ENCODE measurements at places on chromosomes 3 and 15.
A peak's percentile ranks its signal among the peaks of the same experiment; 100 is the strongest.

DNA sequence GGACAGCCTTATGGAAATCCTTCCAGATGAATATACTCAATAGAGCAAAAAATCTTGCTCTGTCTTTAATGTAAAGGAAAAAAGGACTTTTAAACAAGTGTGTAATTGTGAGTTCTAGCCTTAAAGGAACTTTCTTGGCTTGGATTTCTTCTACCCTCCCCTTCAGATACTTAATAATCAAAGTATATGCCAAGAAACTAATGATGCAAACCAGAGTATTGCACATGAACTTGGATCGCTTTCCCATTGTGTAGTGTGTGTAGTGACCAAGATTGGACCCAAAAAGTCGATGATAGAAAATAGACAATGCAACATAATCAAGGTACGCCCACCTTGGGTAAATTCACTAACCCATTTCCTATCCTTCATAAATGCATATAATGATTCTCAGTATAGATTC is 123.8 kb downstream of the TIGIT start:
- no peak overlapping the region for H3K4me3 ChIP-seq
- H3K27ac ChIP-seq = no peak overlapping the region
- 0 out of 2 replicates have a peak, but pooled peaks cover under 1% of the 10 kb centered on the region for H3K4me1 ChIP-seq
- no peaks in the 10 kb centered on the region for H3K36me3 ChIP-seq
- DNase-seq = no peak
- H3K27me3 ChIP-seq = no peaks in the 10 kb centered on the region

DNA sequence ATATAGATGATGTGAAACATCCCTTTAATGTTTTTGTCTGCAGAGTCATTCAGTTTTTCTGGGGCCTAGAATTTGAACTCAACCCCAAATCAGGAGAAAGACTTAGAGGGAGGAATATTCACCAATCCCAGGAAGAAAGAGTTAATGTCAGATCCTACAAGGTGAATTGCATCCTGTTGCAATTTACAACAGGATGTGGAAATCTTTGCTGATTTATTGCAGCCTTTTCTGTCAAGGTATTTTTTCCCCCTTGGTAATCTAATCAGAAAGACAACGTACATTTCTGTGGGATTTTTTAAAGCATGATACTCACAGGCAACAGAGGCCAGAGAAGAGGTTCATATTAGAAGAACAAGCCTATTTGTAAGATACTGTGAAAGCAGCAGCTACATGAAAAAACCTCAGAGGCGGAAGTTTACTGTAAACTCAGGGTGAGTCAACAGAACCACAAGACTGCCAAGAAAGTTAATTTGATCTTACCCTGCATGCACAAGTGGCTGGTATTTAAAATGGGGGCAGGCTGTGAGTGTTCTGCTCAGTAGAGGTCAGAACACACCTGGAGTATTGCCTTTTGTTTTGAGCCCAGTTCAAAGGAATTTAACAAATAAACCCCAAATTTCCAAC is 531.9 kb downstream of the AGBL1 start:
- no peak for DNase-seq
- no peaks in the 10 kb centered on the region for H3K27me3 ChIP-seq
- H3K4me1 ChIP-seq = no peaks in the 10 kb centered on the region
- no peak overlapping the region for H3K4me3 ChIP-seq

DNA sequence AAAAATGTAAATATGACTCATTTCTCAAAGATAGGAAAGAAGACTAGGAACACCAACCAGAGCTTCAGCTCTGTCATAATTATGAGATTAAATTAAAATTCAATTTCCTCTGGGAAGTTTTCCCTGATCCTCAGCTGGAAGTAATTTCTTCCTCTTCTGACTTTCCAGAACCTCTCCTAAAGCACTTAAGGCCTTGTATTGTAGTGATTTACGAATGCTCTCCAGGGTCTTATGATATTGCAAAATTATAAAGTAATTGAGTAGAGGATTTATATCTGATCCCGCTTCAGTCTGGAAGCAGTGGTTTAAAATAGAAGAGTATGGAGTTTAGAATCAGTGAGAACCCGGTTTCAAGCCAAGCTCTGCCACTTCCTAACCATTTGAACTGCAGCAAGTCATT is 279.8 kb downstream of the ZPLD1 start:
- H3K4me3 ChIP-seq = no peak overlapping the region
- DNase-seq = no peak
- H3K27me3 ChIP-seq = no peaks in the 10 kb centered on the region

DNA sequence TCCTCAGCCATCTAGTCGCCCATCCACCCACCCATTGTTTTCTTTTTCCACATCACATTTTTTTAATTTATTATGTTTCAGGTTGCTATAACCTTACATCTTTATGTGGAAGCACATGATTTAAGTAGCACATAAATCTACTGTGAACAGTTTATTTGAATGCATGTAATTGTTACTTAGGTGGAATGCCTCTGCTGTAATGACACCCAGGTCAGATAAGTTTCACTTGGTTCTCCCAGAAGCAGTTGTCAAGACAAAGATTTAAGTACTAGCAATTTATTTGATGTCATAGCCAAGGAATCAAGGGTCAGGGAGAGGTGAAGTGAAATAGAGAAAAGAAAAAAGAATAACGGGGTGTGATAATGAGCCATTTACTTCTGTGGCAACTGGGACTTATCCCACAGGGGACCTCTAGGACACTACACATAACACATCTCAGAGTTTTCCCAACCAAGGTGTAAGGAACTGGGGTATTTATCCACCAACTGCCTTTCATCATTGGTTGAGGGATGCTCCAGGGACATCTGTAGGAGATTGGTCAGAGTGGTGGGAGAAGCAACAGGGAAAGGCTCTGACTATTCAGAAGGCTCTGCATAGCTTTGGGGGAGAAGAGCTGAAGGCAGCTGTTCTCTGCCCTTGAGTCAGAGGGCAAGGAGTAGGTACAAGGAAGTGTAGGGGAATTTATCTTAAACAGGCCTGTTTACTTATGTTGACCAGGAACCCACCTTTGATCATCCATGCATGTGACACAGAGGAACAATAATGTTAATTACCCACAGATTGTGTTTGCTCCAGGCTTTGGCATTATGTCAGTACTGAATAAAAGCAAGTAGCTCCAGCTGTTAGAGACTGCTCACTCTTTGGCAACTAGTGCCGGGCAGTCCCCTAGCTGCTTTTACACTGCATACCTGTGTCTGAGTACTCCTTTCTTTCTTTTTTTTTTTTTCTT is 94.8 kb downstream of the CD200R1L start:
- no peak overlapping the region for H3K4me3 ChIP-seq
- H3K4me1 ChIP-seq = peaks cover 45% of the 10 kb centered on the region
- H3K27ac ChIP-seq = peak overlapping the region; percentile 48
- H3K36me3 ChIP-seq = no peaks in the 10 kb centered on the region
- H3K27me3 ChIP-seq = no peaks in the 10 kb centered on the region

GRCh38 chr3:129004639-129005295 is 3.7 kb downstream of the EFCC1 start:
- H3K27me3 ChIP-seq = 0 out of 2 replicates have a peak, but pooled peaks cover 5% of the 10 kb centered on the region
- DNase-seq = no peak
- H3K36me3 ChIP-seq = no peaks in the 10 kb centered on the region
- no peak overlapping the region for H3K4me3 ChIP-seq
- H3K27ac ChIP-seq = no peak overlapping the region

DNA sequence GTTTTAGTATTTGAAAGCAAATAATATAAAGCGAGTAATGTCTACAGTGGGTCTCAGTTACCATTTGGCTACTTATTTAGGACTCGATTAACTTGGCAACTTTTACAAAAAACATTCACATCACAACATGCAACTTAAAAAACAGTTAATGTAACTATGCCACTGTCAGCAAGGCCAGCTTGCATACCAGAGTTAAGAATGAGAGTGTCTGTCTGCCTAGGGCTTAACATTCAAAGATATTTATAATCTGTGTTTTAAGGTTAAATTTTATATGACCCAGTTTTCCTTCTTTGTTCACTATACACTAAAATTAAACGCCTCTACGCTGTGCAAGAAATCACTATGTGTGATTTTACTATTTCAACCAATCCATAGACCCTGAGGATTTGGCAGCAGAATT is 5.2 kb upstream of the CDAN1 start:
- H3K27ac ChIP-seq = no peak overlapping the region
- DNase-seq = no peak
- H3K36me3 ChIP-seq = no peaks in the 10 kb centered on the region

DNA sequence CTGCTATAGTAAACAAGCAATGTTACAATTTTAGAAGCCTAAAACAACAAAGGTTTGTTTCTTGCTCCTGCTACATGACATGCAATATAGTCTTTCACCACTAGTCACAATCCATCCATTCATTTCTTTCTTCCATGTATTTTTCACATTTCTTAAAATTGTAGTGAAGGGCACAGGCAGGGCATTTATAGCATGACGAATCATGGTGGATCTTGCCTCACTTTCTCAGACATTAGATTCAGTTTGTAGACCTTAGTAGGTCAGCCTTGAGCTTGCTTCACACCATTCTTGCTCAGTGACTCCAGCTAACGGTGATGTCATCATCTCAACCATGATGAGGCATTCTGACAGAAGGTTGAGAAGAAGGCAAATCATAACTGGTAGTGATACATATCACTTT is 546.8 kb downstream of the TBL1XR1 start:
- no peak overlapping the region for H3K4me3 ChIP-seq
- no peak overlapping the region for H3K27ac ChIP-seq
- no peak for DNase-seq
- H3K4me1 ChIP-seq = no peaks in the 10 kb centered on the region
- H3K36me3 ChIP-seq = no peaks in the 10 kb centered on the region

DNA sequence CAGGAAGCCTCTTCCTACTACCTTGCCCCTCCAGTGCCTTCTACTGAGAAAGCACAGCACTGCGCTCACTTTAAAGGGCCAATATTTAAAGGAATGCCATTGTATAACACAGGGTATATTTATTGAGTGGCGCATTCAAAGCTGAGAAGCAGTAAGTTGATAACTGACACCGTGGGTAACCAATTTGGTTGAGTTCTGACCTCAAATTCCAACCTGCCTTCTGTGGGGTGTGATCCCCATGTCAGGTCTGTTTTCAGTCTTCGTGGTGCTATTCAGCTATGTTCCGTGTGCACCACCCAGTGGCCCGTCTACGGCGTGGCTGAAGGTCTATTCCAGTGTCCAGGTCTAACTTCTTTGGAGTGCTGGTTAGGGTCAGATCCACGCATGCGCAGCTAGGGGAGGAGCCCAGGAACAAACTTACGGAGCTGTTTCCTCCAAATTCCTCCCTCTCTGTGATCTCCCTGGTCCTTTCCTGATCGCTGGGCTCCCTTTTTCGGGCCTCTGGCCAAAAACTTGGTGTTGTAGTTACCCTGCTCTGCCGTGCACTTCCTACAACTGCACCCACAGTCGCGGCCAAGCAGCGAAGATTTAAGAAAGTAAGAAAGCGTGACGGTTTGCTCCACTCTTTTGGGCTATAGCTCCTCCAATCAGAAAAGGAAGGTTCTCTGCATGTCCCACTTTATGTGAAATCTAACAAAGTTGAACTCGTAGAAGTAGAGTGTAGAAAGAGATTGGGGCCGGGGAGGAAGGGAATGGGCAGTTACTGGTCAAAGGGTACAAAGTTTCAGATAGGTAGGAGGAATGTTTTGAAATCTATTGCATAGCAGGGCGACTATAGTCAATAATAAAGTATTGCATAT is 7.7 kb downstream of the LRRC2 start:
- peak; percentile 84 for DNase-seq
- H3K27me3 ChIP-seq = no peaks in the 10 kb centered on the region
- H3K4me1 ChIP-seq = 0 out of 2 replicates have a peak, but pooled peaks cover 4% of the 10 kb centered on the region
- H3K27ac ChIP-seq = 0 out of 2 replicates have a peak overlapping the region, but pooled peaks have one; percentile 22
- H3K4me3 ChIP-seq = peak overlapping the region; percentile 53
